Right ventricle myocardium inferior (tissue), 1 donor: ENCODE measurements at places on chromosomes 4 and X.

DNA sequence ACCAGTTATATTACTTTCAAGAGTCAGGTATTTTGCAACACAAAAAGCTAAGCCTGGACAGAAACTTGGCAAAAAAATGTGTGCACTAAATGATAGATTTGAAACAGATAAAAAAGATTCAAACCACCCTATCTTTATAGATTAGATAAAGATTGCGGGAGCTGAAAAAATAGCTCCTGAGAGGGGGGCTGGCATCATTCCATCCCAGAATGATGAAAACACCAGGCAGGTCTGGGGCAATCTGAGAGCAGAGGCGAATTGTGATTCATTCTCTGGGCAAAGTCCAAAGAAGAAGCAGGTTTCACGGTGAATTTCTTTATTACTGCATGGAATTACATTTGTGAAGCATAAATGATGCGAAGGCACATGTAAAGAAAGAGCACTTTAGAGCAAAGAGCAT, 168.5 kb upstream of the DMD start:
- DNase-seq, result no peak

- DNase-seq, result no peak
These were observed 26.7 kb upstream of the GUCY1A1 start for GRCh38 chr4:155639704-155640523.

DNA sequence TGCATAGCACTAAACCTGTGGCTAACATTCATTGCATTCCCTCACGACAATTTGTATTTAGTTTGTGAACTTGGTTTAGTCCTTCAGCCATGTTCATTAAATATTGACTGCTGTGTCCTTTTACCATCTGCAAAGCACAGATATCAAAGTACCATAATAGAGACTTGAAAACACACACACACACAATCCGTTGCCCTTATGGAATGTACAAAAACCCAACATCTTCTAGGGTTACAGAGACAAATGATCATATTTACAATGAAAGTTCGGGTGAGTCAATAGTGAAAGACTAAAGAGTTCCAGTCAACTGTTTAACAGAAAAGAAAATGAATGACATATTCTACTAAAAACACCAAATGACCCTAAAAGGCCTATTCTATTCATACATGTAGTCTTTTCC, 50.8 kb upstream of the TXK start:
- DNase-seq, result no peak

- no peak for DNase-seq
These were observed 136.2 kb upstream of the HCCS start for GRCh38 chrX:10974920-10975319.

- no peak for DNase-seq
These were observed 82.1 kb downstream of the AREG start for GRCh38 chr4:74527049-74527448.
